ENCODE measurements at places on chromosomes 16 and 17.

DNA sequence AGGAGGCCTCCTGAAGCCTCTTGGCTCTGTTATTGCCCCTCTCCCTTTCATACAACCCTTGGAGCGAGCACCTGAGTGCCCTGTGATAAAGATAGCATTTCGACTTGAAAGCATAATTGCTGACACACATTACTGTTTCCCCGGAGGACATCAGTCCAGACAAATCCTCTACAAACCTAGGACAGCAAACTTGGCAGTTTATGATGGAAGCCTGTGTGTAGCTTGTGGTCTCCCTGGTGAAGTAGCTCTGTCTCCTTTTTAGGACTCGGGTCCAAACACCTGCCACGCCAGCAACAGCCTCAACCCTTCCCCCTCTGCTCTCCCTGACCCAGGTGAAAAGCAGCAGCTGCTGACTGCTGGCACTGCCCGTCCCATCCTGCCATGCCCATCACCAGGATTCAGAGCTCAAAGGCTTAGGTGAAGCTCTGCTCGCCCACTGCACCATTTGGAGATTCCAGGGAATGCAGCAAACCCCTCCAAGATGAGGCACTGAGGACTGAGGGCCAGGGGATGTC, 55.9 kb downstream of the IRX6 start:
- no peak for DNase-seq

GRCh38 chr17:77882481-77883212, 75.9 kb upstream of the TNRC6C start:
- DNase-seq, result peak; percentile 93

DNA sequence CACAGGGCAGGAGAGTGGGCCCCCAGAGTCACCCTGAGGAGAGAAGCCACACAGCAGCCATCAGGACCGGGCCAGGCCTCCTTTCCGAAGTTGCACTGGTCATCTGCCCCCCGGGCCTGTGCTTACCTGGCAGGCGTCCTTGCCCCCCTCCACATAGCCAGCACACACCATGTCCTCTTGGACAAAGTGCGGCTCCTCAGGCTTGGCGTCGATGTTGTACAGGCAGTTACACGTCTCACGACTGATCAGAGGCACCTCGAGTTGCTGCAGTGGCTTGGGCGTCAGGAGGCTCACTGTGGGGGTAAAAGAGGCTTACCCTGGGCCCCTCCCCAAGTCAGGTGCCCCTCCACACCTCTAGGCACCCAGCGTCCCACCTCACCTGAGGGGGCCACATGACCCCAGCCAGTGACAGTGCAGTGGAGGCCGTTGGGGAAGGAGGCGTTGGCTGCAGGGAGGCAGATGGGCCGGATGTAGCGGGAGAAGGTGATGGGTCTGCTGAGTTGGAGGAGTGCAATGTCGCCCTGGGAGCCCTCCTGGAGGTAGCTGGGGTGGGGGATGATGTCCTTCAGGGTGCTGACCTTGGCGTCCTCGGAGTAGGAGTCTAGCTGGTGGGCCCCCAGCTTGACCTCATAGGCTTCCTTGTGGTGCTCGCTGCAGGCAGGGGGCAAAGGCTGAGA, 3.1 kb downstream of the PRSS8 start:
- no peak for DNase-seq

DNA sequence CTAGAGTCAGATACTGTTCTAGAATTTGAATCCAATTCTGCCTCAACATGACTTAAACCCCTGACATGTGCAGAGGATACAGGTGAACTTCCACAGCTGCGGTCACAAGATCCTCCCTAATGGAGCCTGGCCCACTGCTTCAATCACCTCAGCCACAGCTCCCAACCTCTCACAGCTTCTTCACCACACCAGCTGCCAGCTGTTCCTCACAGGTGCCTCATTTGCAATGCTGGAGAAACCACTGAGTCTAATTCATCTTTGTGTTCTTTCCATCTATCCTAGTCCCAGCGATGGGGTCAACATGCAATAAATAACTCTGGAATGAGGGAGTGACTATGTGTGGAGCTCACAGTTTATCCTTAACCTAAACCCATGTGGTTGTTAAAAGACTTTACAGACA, 72.0 kb upstream of the MAF start:
- no peak for DNase-seq

GRCh38 chr16:74718140-74718539, 17.5 kb upstream of the MLKL start:
- no peak for DNase-seq

DNA sequence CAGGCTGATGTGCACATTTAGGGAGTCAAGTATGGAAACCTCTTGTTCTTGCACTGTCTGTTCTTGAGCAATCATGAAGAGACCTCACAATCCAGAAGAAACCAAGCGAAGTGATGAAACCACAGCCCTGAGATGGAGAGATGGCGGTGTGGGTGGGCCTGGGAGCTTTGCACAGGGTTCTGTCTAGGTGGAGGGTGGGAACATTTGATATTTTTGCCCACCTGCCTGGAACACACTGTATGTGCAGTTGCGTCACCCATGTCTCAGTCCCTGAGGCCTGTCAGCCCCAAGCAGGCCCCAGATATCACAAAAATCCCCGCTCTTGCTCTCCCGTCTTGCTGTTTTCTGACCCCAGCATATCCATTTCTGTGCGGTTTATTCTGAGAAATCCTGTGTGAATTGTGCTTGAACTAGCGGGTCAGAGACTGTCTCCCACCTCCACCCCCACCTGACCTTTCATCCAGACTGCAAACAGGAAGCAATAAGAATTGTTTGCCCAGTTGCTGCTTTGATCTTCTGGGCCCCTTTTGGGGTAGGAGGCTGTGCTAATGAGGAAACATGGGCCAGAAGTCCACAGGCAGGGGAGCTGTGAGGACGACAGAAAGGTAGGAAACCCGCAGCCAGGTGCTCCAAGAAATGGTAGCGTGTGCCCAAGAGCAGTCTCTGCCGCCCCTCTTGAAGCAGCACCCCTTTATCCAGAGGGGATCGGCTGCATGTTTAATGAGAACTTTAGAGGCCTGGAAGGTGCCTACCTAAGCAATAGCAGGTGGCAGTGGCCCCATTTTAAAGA, 183.8 kb downstream of the CCDC182 start:
- no peak for DNase-seq

DNA sequence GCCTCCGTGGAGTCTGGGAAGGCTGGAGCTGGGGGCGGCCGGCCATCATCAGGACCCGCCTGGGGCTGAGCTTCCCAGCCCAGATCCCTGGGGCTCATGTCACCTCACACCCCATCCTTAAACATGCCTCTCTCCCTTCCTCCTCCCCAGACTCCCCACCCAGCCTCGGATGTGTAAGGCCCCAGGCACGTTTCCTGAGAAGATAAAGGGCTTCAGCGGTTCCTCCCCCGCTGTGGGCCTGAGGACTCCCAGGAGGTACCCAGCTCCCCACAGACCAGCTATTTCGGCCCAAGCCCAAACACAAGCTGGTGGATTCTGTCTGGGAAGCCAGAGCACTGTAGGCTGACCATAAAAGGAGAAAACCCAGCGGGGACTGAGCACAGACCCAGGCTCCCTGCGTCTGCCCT, 49.2 kb downstream of the MYH11 start:
- DNase-seq, result no peak

DNA sequence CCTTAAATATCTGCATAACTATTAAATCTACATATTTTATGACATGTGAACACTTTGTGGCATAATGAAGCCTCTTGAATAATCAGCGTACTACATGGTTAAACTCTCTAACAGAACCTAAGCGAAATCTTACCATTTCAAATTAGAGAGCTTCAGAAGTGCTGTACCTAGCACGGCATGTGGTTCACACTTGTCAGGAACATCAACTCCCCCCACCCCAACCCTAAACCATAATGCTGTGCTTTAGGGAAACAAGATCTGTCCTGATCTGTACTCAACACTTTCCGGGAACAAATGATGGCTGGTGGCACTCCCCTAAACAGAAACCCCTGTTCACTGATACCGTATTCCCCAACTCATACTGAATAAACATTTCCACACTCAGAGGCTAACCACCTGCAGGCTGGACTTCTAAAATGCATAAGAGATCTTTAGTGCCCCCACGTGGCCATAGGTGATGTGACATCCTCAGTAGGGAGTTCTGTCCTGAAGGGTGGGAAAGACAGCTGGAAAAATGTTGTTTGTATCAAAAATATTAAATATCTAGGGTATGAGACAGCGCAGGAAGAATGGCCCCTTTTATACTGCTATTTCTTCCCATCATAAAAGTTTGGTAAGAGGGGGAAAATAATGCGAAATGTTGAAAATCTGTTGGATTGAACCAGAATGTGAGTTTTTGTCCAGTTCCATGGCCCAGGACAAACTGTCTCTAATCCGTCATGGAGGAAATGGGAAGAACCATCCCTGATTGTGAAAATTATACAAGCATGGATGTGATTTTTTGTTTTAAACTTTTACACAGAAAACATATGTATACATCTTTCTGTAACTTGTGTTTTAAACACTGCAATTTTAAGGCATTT, 88.6 kb downstream of the USP31 start:
- DNase-seq, result peak; percentile 44

DNA sequence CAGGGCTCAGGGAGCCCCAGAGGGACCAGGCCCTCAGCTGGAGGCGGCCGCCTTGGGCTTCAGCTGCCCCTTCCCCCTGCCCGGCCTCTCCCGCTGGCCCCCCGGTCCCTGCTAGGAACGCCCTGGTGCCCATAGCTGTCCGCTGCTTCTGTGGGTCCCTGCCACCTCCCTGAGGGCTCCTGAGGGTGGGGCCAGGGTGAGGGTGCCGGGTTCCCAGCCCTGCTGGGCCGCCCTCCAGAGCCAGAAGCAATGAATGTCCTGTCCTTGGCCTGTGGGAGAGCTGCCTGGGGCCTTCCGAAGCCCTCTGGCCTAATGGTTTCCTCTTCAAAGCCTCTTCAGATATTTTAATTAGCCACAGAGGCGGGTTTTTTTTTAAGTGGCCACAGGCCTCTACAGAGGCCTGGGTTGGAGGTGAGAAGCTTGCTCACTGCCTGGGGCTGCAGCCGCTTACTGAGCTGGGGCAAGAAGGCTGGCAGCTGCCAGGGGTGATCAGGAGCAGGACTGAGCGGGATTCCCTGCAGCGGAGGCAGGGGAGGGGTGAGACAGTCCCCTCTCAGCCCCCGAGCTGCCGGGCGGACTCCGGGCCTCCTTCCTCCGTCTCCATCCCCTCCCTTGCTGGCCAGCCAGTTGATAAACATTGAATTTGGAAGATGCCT, 9.9 kb downstream of the CENPX start:
- no peak for DNase-seq

DNA sequence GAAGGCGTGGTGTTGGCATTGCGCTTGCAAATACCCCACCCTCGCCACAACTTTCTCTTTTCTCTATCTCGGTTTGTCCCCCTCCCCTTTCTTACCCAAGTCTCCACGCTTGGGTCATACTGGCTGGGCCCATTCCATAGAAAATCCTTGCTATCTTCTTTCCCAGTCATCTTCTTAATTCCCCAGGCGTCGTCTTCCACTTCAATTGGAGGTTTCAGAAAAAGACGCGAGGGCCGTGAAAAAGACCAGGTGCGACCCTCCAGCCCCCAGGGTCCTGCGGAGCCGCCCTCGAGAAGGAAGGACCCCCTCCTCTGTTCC, 8.3 kb downstream of the IRX5 start:
- DNase-seq, result no peak

DNA sequence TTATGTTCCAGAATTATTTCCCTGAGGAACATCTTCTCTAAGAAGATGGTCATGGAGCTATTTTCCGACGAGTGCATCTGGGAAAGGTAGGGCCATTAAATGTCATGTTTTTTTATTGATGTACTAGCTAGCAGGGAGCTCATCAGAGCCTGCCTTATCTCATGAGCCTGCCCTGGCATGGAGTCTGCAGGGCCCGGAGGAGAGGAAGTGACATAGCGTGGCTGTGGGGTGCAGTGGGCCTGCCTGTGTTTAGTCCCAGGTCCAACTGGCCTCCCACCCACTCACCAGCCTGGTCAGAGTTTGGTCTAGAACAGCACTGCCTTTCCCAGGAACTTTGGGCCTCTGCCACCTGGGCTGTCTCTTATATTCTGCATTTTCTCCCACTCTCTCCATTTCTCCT, 389.8 kb downstream of the SNX29 start:
- no peak for DNase-seq

DNA sequence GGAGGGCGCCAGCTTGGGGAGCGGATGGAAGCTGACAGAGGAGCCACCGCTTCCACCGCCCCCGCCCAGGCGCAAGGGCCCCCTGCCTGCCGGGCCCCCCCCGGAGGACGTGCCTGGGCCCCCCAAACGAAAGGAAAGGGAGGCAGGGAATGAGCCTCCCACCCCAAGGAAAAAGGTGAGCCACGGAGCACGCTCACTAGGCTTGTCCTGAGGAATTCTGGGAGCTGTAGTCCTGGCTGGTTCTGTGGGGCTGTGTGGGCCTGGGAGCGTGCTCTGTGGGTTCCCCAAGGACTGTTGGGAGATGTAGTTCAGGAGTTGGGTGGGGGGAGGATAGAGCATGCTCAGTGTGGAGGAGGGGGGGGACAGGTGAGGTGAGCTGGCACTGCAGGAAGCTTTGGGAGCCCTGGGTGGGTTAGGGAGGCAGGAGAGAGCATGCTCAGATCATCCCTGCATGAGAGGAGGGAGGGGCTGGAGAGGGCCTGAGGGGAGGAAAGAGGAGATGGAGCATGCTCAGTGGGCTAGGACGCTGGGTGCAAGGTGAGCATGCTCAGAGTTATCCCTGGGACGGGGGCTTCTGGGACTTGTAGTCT, 4.5 kb downstream of the FBXL19 start:
- peak; percentile 52 for DNase-seq

DNA sequence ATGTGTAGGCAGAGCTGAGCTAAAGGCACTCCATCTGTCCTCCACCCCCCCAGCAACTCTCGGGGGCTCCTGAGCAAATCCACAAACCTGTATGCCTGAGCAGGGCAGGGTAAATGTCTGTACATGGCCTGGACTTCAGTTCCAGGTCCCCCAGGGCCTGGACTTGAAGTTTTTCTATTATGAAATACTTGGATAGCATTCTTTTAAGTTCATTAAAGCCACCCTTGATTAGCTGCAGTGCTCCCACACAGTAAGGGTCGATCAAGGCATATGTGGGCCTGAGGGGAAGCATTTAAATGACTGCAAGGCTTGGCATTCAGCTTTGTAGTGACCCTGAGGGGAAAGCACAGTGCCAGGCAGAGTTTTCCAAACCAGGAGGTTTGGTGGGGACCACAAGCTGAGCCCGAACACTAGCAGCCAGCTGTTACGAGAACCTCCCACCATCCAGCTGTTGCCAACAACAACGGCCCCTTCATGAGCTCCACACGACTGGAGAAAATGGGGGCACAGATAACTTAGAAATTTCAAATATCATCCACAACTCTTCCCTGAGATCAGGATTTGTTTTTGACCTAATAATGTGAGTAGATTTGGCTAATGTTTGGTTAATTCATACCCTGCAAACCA, 6.7 kb downstream of the FAM117A start:
- no peak for DNase-seq

DNA sequence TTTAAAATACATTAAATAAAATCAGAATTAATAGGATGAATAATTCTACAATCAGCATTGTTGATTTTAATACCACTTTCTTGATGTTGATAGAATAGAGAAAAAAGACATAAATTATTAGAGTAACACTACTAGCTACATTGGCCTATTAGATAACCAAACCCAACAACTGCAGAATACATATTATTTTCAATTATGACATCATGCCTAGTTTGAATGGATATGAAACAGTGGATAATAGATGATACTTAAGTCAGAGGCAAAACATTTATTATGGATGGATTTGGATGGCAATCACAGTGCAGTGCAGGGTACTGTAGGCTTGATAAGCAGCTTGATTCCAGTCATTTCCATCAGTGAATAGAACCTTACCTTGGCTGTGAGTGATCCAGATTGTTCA, 293.1 kb downstream of the BCAS3 start:
- DNase-seq, result no peak

GRCh38 chr16:11080327-11080967, 136.1 kb downstream of the CLEC16A start:
- no peak for DNase-seq

- no peak for DNase-seq
Observed at GRCh38 chr17:83194761-83195329, 115.4 kb downstream of the METRNL start.

Data from CD4-positive, alpha-beta T cell treated with Interleukin-12 subunit alpha and Interleukin-12 subunit beta, for 1 hour (primary cell).